Hematopoietic multipotent progenitor cell (in vitro differentiated cells): ENCODE measurements at places on chromosomes 3 and 15.

GRCh38 chr15:32028921-32029320, 1.4 kb upstream of the CHRNA7 start:
- DNase-seq = peak; percentile 57

- DNase-seq = no peak
Measured at GRCh38 chr15:91737151-91737818, 116.2 kb upstream of the SLCO3A1 start.

- DNase-seq = peak; percentile 32
Measured at GRCh38 chr3:53140847-53141845, 10.9 kb upstream of the RFT1 start.

DNA sequence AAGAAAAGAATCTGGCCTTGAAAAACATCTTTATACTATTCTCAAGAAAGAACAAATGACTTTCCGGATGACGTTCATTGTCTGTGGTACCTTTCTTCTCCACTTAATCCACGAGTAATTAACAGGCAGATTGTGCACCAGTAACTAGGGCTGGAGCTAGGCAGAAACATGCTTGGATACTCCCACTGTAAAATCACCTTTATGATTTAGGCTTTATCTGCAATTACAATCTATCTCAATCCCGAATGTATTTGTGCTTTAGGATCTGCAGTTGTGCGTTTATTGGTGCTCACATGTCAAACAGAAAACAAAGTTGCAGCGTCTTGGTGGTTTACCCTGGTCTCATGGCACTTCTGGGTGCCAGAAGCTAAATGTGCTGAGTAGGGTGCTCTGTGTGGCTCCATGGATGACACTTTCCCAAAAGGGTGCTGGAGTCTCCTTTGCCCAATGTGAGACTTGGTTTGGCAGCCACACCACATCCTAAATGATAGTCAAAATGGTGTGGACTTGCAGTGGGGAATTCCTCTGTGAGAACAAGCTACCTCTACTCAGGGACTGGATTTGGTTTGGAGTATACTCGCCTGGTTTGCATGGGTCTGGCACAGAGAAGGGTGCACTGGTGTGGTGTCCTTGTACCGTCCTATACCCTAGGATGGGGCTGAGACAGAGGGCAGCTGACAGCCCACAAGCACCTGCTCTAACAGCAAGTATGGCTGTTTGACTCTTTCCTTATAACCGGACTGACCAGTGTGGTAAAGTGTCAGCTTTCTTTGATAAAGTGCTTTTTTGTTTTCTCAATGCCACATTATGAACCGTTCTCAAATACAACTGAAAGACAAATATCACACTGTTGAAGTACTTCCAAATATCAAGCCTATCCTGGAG, 7.7 kb downstream of the SERP1 start:
- no peak for DNase-seq

DNA sequence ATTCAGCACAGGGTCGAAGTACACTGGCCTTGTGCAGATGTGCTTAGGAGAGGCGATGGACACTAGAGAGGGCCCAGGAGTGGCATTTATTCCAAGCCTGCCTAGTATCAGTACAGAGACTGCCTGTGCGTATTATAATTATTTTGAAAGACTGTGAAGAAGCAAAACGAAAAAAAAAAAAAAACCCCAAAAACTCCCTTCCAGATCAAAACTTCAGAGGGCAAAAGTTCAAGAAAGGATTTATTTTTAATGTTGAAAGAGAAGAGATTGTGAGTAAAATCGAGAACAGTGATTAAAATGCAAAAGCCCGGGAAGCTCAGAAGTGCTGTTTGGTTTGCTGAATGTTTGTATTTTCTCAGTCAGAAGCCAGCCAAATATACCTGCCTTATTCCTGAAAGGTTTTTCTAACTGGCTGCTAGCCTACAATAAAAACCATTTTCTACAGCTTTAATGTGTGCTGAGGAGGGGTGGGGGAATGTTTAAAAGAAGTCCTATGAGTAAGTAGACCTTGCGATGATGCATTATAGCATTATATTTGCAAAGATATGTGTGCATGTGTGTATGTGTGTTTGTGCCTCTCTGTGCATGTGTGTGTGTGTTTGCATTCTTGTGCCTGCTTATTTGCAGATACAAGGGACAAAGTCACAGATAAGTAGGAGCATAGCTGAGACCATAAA, 19.3 kb upstream of the LZTFL1 start:
- no peak for DNase-seq

GRCh38 chr15:80607287-80607980, 87.7 kb upstream of the ABHD17C start:
- DNase-seq = no peak

DNA sequence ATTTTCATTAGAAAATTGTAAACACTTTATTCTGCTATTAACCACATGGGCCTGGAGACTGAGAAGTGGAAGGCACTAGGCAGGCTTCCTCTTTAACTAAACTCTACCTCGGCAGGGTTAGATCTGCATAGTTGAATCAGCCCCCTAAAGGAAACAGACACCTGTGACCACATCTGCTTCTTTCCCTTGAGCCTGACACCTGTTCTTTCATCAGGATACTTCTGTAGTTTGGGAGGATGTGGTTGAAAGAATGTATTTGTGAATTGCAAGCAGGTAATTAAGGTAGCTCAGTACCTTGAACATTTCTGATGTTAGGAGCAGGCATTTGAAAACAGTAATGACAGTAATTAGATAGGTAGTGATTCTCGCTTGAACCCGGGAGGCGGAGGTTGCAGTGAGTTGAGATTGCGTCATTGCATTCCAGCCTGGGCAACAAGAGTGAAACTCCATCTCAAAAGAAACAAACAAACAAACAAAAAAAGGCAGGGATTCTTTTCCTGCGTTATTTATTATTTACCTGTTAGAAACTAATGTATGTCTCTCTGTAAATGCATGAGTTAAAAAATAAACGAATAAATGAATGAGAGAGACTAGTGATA, 468.5 kb downstream of the NLGN1 start:
- no peak for DNase-seq

DNA sequence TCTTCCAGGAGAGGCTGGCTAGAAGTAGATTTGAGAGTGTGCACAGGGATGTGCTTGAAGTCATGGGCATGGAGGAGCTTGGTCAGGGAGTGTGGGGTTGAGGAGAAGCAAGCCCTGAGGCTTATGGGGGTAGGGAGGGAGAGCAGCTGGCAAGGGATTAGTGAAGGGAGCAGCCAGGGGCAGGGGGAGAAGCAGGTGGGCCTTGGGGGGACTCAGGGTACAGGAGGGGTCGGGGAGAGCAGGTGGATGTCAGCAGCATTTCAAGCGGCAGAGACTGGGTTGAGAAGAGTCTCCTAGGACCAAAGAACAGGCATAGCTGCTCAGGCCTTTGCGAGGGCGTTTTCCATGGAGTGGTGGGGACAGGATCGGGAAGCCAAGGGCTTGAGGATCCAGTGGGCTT, 3.4 kb upstream of the LMAN1L start:
- no peak for DNase-seq

DNA sequence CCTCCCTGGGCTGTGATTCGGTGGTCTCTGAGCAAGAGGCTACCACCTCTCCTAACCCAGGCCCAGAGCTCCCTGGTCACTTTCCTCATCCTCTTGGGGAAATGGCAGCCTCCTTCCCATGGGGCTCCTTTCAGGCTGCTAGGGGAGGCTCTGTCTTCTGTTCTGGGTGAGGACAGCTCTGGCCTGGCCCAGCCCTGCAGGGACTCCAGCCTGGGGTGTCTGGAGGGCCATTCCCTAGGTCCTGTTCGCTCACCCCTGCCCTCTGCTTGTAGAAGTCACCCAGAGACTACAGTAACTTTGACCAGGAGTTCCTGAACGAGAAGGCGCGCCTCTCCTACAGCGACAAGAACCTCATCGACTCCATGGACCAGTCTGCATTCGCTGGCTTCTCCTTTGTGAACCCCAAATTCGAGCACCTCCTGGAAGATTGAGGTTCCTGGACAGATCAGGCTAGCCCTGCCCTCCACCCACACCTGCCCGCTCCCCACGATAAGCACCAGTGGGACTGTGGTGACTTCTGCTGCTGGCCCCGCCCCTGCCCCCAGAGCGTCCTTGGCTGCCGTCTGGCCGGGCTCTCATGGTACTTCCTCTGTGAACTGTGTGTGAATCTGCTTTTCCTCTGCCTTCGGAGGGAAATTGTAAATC, 30.9 kb downstream of the PRKCD start:
- no peak for DNase-seq

GRCh38 chr3:157310329-157311052, 126.2 kb upstream of the PTX3 start:
- DNase-seq = no peak

GRCh38 chr3:116852803-116853202, 143.2 kb downstream of the TUSC7 start:
- DNase-seq = no peak

GRCh38 chr15:63481105-63481810, 23.1 kb upstream of the USP3 start:
- no peak for DNase-seq

GRCh38 chr3:184042617-184043016, 10.2 kb upstream of the HTR3C start:
- DNase-seq = no peak

- no peak for DNase-seq
Measured at GRCh38 chr3:330494-331115, 134.0 kb downstream of the CHL1 start.

- DNase-seq = no peak
Measured at GRCh38 chr3:155908086-155908485, 37.6 kb downstream of the GMPS start.

DNA sequence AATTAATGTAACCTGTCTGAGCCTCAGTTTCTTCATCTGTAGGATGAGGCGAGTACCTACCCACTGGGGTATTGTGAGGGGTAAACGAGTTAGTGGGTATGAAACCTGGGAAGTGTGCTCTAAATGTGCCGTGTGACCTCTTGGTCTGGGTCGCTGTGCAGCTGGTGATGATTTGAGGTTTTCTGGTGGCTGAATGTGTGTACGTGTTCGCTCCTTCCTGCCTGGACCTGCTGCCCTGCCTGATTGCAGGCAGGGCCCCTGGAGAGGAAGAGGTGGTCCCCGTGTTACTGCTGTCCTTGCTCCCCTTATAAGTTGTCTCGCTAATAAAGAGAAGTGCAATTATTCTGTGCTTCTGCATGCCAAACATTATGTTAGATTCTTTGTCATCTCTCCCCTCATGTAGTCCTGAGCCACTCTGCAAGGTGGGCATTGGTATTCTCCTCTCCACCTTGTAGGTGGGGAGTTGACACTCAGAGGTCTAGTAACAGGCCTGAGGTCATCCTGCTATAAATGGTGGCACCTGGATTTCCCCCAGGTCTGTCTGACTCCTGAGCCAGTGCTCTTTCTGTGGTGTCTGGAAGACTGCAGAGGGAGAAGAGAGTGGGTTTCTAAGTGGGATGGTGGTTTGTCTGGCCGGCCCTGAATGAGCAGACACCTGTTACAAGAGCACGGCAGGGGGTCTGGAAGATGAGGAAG, 15.7 kb downstream of the PDIA5 start:
- peak; percentile 82 for DNase-seq

DNA sequence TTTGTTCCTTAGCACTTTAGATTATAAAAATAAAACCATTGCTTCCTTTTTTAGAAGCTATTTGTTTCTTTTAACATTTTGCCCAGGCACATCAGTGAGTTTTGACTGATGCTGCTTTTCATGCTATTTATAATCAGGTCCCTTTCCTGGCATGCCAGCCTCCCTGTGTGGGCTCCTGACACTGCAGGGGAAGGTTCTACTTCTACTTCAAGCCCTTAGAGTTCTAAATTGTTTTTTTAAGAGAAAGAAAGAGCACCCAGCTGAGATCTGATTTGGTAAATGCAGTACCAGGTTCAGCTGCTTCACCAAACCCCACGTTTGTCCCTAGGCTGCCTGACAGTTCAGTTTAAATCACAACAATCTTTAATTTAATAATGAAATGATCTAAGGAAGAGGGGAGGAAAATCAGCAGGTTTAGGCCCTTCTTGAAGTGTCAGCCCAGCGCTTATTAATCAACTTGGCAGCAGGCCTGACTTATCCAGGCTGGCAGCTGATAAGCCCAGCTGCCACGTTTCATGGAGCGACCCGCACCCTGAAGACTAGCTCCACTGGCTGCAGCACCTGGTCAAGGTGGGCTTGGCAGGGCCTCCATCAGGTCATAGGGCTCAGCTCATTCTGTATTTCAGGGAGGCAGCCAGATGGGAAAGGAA, 29.0 kb downstream of the HGD start:
- no peak for DNase-seq

GRCh38 chr3:190385731-190386688, 2.0 kb upstream of the CLDN16 start:
- no peak for DNase-seq

- DNase-seq = no peak
Measured at GRCh38 chr3:183554377-183554776, 1.1 kb downstream of the KLHL6 start.

- no peak for DNase-seq
Measured at GRCh38 chr15:28191832-28192231, 92.7 kb upstream of the OCA2 start.

DNA sequence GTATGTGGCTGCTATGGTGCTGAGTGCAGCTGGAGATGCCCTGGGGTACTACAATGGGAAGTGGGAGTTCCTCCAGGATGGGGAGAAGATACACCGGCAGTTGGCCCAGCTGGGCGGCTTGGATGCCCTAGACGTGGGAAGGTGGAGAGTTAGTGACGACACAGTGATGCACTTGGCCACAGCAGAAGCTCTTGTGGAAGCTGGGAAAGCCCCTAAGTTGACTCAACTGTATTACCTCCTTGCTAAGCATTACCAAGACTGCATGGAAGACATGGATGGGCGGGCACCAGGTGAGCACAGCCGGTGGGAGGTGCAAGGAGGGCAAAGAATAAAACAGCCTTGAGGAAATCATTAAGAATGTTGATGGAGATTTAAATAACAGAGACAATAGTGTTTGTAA, 2.9 kb downstream of the ADPRH start:
- DNase-seq = no peak

- no peak for DNase-seq
Measured at GRCh38 chr3:40763807-40764206, 239.0 kb downstream of the ZNF621 start.

GRCh38 chr3:37054370-37054769, 61.1 kb downstream of the MLH1 start:
- no peak for DNase-seq

DNA sequence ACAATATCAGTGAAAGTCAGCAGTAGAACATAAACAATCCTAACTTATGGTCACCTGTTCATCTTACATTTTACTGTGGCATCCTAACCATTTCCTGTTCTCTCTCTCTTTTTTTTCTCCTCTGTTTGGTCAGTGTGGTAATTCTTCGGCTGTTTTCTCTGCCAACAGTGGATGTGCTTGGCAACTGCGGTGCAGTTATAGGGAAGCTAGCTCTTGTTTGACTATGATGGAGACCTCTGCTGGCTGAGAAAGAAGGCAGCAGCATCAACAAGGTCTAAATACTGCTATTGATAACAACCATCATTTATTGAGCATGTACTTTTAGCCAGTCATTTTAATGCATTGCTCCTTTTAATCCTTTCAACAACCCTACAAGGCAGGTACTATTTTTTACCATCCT, 723 bp upstream of the DRD3 start:
- DNase-seq = no peak

- DNase-seq = no peak
Measured at GRCh38 chr3:187197335-187197649, at the start of gene RTP1. Gene RTP1, plus strand, starts transcription at chr3:187197486. Its CDS starts 30 bp downstream, at chr3:187197516.
